ENCODE measurements at places on chromosomes 5 and 9.

DNA sequence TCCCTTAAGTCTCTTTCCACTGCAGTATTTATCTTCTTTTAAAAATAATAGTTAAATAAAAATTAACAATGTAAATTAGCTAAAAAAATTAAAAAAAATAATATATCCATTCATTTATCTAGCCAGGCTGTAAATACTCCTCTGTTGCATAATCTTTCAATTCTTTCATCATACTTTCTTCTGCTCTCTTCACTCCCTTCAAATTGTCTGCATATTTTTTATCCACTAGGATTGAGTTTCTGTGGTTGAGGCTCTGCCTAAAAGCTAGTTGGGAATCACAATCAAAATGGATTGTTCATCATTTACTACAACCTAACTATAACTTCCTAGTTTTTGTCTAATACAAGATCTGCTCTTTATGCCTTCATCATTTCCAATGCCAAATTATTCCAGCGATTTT, 182.2 kb downstream of the PDE4D start:
- DNase-seq, result no peak

DNA sequence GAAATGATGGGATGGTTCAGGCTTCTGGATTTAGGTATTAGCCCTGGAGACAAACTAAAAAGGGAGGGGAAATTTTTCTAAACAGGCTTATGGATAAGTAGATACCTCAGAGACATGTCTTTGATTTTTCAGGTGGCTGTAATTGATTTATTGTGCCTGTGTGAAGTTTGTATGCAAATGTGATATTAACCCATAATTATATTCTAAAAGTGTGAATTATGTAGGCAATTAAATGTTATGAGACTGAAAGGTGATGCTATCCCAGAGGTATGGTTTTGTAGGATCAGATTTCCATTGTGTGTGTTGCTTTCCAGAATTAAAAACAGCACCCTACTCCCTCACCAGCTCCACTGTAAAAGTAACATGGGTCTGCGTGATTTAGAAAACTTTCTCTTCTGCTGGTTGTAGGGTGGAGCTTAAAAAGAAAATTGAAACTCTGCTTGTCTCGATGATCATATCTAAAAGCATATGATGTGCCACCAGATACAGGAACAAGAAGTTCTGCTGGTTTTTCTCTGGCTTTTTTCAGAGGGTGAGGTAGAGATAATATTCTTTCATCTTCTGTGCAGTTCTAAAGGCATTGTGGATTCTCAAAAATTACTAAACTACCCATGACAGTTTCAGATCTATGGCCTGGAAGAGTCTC, 71.8 kb upstream of the TAF11L2 start:
- no peak for DNase-seq

- DNase-seq, result no peak
These were observed 185.5 kb upstream of the KCNN2 start for GRCh38 chr5:114176356-114176755.

DNA sequence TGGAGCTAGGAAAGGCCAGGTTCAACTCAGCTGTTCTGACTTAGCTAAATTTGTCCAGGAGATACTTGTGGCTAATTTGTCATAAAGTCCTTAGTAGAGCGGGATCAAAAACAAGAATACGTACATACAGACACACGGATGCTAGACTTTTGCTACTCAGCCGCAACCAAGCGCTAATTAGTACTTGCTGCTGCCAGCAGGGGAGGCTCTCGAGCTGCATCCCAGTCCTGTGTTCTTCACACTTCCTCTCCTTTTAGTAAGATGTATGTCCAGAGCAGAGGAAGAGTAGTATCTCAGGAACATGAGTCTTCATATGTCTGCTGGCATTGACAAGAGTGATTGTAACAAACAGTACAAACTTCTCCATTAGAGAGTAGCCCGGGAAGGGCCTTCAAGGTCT, 58.3 kb downstream of the CYFIP2 start:
- DNase-seq, result peak; percentile 18

GRCh38 chr5:2267991-2268390, 385.3 kb upstream of the IRX4 start:
- DNase-seq, result no peak

DNA sequence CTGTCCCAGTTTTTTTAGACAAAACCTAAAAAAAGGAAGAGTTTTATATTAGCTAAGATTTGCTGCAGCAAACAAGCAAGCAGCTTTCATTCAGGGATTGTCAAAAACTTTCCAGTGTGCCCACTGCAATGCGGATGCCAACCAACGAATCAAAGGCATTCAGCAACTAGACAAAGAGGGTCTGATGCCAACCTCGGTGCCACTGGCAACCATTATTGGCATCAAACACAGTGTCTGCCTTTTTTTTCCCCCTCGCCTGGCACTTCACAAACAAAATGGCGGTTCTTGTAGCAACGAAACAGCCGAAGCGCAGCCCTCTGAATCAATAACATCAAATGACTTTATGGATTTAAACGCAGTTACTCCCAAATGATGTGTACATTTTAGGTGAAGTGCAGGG, 10.4 kb downstream of the NFIB start:
- DNase-seq, result no peak

- DNase-seq, result no peak
These were observed 455.3 kb upstream of the PTGER4 start for GRCh38 chr5:40224421-40224820.

DNA sequence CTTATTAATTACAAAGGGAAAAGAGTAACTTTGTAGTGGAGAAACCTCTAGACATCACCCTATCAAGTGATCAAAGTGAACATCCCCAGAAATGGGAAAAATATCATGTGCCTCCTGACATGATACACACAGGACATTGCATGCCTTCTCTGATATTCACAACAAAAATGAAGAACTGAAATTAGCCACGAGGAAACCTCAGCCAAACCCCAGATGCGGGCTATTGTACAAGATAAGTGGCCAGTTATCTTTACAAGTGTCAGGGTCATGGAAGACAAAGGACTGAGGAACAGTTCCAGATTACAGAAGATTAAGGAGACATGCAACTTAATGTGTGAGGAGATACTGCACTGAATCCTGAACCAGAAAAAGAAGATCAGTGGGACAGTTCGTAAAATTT, 23.8 kb upstream of the NPM1 start:
- DNase-seq, result no peak

DNA sequence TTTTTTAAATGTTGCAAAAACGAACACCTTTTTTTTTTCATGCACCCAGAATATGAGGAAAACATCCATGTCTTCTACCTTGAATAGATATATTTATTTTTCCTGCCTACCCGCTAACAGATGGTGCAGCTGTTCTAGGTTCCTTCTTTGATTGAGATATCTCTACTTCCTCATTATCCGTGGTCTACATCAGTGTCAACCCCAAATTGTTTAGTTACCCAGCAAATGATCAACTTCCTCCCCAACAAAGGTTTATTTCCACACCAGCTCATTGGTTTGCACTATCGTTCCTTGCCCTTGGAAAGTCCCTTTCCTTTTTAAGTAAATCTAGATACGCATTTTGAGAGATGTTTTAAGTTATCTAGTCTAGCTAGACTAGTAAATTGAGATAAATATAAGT, 166.4 kb downstream of the PRR16 start:
- DNase-seq, result no peak

- no peak for DNase-seq
These were observed 14.7 kb downstream of the NDUFS4 start for GRCh38 chr5:53575101-53575500.

DNA sequence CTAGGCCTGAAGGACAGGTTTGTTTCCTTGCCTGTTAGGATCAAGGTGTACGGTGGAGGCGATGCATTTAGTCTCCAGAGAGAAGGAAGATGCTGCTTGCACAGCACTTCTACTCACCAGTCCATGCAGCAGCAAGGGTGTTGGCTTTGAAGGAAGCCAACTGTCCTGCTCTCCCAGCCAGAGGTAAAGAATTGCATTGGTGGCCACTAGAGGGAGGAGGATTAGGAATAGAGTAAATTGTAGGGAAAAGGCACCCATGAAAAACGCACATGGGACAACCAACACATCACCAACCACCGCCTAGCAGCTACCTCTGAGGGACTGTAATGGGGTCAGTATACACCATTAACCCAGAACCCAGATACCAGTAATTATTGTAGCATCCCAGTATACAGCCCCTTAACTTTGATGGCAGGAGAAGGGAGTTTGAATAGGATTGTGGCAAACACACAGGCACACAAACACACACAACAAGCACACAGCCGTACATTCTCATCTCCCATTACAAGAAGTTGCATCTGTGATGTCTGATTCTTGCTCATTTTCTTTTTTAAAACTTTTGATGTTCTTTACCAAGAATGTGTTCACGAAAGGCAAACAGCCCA, 267.7 kb downstream of the ADAMTS6 start:
- DNase-seq, result no peak

Data from bone marrow (tissue), 2 donors.